Karpas-422 (cell line): ENCODE measurements at places on chromosomes 1 and 21. TPM values are rescaled to one million over a fixed set of nuclear protein-coding genes. Genes with fewer than 3 reads are reported as not detected.

SPRR4 gene
- total RNA-seq = not detected in 2 replicates

DNA sequence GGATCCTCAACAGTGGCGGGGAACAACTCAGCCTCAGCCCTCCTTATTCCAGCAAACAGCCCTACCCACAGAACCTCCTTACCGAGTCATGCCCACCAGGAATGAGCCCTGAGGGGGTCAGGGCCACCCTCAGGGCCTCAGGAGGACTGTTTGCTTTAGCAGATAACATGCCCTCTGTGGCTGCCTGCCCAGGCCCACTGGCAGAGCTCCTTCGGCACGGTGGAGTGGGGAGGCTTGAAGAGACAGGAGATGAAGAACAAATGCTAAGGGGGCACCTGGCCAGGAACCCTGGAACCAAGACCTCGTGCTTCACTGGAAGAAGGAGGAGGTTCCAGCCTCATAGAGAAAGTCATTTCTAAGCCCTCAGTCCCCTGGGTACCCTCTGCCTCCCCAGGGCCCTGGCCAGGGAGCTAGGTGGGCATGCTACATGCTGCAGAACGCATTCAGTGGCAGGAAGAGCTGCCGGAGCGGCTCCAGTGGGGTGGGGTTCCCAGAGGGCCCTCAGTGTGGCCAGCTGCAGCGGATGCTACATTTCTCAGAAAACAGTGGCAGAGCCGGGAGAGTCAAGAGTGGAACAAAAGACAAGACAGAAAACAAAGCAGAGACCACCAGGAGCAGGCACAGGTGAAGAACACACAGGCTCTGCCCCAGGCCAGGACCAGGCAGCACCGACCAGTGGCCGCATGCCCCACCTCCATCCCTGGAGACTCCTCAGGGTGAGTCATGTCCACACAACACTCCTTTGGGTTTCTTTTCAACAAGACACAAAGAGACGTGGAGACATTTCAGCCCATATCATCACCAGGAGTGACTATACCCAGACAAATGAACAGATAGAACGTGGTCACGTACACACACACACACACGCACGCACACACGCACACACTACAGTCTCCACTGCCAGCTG is 39.8 kb downstream of the RIMS3 start:
- no peak for DNase-seq

DNA sequence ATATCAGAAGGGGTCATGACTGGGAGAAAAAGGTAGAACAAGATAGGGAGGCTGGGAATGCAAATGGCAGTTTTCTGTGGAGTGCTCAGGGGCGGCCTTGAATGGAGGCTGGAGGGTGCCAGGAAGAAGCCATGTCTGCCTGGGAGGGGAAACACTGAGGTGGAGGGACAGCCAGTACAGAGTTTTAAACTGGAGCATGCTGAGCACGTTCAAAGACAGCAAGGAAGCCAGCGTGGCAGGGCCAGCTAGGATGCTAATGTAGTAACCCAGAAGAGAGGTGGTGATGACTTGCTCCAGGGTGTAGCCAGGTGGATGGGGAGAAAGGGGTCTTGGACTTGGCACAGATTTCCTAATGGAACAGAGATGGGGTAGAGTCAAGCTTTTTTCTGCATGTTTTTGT is 445.8 kb upstream of the VAMP3 start:
- DNase-seq = no peak

- DNase-seq = no peak
These were observed 35.0 kb downstream of the OVGP1 start for GRCh38 chr1:111392460-111392945.

GRCh38 chr1:205077934-205078311 is 6.3 kb downstream of the TMEM81 start:
- no peak for DNase-seq

CELA2B gene
- not detected in 2 replicates for total RNA-seq

GRCh38 chr1:63691701-63692425 is 82.0 kb upstream of the ROR1 start:
- peak; percentile 79 for DNase-seq

- DNase-seq = no peak
These were observed 52.7 kb downstream of the TRIM33 start for GRCh38 chr1:114458237-114458777.

DENND2D gene
- 80.2 and 90.9 TPM in 2 replicates for total RNA-seq

DNA sequence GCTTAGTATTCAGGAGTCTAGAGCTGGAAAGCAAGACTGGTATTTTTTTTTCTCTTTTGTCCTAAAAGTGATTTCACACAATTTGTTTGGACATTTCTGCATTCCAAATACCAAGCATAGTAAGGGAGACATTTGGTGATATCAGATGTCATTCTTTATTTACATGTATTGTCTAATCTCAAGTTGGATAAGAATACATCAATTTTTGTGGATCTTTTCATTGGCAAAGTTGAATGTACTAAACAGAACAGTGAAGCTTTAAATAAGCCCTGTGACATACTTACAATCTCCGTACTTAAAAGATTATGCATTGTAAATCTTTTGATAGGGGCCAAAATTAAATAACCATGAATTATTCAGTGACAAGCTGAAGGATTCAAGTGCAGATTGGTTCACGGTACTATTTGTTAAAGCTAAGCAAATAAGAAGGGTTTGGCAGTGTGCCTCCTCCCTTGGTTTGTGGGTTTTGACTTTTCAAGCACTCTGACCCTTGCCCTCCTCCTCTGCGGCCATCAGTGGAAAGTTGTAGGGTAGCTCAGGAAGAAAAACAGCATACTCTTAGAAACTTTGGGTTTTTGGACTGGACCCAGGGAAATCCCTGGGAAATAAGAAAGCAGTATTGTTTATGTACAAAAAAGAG is 663.7 kb downstream of the ADGRL2 start:
- no peak for DNase-seq

DNA sequence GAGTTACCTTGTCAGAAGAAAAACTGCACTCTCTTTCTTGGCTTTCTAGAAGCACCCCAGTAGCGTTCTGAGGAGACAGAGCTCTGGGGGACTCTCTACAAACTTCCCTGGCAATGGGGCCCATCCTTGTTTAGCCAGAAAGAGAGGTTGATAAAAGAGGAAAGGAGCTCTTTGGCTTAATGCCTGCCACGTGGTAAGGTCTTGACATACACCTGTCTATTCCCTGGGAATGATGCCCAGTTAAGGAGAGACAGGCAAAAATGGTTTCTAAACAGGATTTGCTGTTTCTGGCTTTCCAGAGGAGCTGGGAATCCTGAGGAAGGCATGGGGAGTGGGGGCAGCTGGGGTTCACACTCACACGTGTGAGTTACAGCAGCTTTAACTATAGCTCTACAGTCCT is 30.2 kb upstream of the IL20 start:
- DNase-seq = no peak

DNA sequence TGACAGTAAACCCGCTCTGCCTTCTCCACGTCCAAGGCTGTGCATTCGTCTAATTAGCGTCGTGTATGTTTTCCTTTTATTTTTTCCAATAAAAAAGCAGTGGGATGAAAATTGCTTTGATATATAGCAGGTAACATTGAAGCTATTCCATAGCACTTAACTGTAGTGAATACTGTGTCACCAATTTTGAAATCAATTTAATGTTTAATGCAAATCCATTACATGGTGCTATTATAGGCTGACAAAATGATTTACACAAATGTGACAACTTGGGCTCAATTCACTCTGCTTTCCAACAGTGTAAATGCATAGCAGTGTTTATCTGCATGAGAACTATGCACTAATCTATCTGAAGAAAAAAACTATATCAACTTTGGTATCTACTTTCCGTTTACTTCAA is 264.8 kb downstream of the TM2D1 start:
- DNase-seq = no peak

NPL gene
- total RNA-seq = 3.2 TPM in 2 replicates

PRAMEF6 gene
- not detected in 2 replicates for total RNA-seq

- no peak for DNase-seq
These were observed 18.2 kb downstream of the RCAN1 start for GRCh38 chr21:34596561-34597271.

DNA sequence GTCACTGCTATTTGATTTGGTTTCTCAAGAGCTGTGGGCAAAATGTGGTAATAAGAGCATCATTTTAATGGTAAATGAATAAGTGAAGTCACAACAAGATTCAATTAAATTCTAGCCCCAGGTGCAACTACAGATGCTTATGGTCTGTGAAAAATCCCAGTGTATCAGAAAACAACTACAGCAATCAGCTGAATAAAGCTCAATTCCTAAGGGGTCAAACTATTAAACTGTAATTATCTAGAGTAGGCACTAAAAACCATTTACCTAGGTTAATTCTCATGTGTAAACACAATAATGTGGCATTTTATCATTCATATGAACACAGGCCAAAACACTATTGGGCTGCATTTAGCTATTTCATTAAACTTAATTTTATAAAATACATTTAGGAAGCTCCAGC is 9.6 kb downstream of the TARBP1 start:
- DNase-seq = no peak

GUCA2B gene
- total RNA-seq = not detected in 2 replicates

DNA sequence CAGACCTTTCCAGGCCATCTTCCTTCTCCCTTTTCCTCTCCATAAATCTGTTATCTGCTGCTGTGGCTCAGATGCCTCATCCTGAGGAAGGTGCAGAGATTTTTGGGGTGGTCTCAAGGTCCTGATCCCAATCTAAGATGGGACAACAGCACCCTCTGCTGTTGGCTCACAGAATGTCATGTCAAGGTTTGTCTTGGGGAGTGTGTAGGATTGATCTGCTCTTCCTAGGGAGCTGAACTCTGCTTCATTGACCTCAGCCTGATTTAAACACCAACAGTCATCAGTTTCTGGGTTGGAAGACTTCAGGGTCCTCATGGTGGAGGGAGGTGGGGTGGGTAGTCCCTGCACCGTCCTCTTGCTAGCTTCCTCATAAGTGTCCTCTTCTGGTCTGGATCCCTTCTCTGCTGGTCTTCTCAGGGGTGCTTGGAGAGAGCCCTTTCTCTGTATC is 62.8 kb upstream of the LAX1 start:
- DNase-seq = peak; percentile 85

PDPN gene
- total RNA-seq = not detected in 2 replicates
